Panc1 (cell line): ENCODE measurements at places on chromosomes 13 and 19.

DNA sequence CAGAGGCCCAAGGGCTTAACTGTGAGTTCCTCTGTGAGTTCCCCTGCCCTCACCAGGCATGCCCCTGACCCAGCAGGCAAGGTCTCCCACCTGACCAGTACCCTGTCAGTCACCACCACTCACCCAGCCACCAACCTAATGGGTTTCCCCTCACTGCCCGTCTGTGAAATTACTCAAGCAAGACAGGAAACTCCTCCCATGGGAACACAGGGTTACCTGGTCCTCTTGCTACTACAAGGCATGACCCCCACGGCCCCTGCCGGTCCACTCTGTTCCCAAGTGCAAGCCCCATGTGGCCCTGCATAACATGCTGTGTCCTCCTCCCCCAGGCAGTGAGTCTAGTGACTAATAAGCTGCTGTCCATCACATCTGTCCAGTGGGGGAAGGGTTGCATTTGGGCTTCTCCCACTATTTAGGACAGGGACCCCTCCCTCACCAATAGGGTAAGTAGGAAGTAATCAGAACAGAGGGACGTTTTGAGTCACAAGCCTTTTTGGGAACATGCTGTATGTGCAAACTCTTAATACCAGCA, 8.0 kb upstream of the DHRS12 start:
- DNase-seq: no peak

GRCh38 chr13:41756198-41756880, 204.6 kb downstream of the VWA8 start:
- DNase-seq: no peak

DNA sequence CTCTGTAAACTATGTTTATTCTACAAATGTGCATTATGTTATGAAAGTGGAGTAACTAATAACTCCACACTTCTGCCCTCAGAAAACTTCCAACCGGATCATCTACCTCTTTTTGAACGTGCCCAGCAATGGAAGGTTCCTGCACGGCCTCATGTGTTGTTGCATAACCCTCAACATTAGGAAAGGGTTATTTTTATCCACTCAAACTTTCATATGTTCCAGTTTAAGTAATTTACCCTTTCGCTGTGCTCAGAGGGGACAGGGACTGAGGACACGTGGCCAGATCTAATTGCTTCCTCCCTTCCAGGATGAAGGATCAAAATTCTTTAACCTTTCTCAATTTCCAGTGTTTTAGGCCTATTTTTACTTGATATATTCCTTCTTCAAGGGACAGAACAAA, 29.6 kb downstream of the IRS2 start:
- DNase-seq: no peak

DNA sequence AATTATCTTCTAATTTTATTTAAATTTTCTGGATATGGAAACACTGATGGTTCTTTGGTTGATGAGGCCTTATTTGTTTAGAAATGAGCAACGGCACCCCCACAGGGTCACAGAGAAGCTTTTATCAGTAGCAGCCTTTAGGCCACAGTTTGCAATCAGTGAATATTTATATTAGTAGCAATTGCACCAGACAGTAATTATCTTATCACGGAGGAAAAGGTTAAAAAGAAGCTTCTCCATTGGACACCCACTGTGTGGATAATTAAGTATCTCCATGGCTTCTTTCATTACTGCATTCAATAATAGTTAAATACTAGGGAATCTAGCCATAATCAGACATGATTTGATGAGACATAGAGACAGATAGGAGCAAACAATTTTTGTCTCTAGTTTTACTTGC, 2099.2 kb upstream of the PCDH20 start:
- no peak for DNase-seq

- DNase-seq: no peak
Measured at GRCh38 chr13:40969169-40969901, 49.8 kb downstream of the ELF1 start.

DNA sequence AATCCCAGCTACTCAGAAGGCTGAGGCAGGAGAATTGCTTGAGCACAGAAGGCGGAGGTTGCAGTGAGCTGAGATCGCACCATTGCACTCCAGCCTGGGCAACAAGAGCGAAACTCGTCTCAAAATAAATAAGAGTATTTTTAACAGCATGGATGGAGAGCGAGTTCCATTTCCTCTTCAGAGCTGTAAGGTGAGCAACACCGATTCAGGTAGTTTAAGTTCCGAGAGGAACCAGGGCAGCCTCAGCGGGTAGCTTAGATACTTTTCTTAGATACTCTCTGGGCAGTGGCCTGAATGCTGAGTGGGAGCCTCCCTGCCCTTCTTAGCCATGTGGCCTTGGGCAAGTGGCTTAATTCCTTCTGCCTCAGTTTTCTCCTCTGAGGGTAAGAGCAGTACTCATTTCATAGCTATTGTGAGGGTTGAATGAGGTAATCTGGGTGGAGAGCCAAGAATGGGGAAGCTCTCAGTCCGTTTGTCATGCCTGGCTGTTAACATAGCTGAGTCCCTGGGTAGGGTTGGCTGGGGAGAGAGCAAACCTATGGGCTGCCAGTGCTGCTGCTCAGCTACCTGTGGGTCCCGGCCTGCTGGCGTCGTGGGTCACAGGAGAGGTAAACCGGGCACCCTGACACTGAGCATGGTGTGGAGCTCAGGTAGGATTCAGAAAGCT, 4.1 kb downstream of the ATP11A start:
- DNase-seq: no peak

DNA sequence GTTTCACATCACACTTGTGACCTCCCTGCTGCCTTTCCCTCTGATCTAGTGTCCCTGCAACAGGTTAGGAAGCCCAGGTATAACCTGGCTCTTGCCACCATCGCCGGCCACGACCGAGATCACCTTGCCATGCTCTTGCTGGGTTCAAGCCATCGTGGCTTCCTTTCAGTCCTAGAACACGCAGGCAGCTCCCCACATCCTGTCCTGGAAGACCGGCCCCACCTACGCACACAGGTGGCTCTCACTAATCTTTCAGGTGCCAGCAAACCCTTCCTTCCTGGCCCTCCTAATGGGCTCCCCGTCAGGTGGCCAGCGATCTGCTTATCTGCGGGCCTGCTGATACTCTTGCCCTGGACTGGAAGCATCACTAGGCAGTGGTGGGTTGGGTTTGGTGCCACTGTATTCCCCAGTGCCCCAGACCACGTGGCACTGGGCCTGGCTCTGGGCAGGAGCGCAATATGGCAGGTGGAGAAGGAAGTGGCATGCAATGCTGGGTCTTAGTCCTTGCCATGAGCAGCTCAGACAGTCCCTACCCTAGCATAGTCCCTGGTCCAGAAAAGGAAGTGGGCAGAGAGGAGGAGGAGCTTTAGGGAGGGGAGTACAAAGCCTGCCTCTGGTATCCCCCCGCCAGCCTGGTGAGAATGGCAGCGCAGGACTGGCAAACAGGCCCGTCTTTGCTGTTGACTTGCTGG, 11.8 kb downstream of the PPP1R37 start:
- DNase-seq: no peak

GRCh38 chr19:4229179-4229931, at the start of gene EBI3:
EBI3 (plus strand) TSS chr19:4229523; CDS start chr19:4229551, 28 bp downstream.
- DNase-seq: no peak

DNA sequence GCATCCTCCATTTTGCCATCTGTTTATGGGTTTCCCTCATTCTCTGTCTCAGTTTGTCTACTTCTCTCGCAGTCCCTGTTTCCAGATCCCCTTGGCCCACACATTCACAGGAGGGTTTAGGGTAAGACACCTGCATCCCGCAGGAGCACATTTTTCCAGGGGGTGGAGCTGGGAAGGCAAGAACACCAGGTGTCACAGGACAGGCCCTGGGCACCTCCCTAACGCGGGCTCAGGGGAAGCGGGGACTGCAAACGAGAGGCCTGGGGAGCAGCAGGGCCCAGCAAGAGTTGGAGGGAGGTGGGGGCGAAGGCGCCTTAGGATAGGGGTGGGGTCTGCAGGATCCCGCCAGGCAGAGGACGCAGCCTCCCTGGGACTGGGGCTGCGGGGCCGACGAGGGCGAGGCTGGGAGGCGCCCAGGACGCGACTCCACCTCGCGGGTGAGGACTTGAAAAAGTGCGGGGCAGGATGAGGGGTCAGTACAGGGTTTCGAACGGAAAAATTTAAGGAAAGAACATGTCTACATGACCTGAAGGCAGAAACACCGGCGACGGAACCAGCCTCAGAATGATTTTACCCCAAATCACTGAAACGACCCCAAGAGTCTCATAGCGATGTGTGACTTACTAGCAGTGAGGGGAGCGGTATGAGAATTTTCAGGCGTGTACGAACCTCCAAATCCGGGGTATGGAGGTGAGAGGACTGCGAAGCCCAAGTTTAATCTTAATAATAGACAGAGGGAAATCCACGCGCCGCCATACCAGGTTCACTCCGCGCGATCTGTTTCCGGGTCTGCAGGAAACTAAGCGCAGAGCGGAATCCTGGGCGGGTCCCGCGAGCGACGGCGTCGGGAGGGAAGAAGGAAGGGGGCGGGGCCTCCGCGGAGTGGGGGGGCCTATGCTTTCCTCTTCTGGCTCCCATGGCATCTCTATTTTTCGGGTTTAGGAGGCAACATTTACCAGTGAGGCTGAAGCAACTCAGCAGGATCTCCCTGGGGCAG, 7.1 kb upstream of the ERVV-2 start:
- DNase-seq: no peak

DNA sequence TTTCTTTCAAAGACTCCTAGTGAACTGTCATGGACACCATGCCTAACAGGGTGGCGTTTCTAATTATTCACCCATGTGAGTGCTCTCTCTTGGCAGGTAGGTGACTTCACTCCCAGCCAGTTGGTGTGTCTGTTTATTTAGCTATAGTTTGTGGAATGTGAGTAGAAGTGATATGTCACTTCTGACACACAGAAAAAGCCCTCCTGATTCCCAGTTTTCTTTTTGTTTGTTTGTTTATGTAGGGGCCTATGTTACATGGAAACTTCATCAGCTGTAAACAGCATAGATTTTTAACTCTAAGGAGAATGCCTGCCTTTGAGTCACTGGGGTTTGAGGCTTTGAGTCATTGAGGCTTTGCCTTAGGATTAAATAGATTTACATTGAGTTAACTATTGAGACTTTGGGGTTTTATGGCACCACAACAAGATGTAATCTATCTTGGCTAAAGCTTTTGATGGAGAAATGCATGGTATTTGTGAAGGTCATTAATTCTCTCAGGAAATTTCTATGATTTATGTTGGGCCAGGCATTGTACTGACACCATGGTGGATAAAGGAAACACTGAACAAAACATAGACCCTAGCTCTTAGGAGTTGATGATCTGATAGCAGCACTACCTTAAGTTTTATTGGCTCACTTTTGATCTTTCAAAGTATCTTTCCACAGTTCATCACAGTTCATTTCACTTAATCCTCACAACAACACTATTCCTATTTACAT, 45.3 kb downstream of the UFM1 start:
- DNase-seq: no peak

GRCh38 chr13:76523740-76524340, 362.4 kb downstream of the KCTD12 start:
- DNase-seq: no peak

DNA sequence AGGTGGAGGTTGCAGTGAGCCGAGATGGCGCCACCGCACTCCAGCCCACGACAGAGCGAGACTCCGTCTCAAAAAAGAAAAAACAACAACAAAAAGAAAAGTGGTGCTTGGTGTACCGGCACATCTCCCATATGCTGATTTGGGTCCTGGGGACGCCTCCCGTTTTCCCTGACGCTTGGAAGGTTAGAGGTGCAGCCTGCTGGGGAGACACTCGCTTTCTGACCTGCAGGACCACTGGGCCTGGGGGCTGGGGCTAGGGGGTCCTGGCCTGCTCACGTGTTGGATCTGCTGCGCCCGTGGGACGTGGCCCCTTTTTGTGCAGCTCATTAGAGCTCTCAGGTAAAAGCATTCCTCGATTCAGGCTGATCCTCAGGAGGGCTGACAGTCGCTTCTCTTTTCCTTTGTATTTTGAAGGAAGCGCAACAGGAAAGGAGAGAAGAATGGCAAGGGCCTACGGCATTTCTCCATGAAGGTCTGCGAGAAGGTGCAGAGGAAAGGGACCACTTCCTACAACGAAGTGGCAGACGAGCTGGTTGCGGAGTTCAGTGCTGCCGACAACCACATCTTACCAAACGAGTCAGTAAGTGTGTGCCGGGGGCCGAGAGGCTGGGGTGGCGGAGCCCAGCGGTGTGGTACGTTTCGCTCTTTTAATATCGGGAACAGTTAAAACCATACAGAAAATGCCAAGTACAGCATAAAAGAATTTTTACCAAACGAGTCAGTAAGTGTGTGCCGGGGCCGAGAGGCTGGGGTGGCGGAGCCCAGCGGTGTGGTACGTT, 25.1 kb downstream of the ATP4B start:
- no peak for DNase-seq

- no peak for DNase-seq
Measured at GRCh38 chr19:38003438-38004185, 96.6 kb downstream of the SIPA1L3 start.

DNA sequence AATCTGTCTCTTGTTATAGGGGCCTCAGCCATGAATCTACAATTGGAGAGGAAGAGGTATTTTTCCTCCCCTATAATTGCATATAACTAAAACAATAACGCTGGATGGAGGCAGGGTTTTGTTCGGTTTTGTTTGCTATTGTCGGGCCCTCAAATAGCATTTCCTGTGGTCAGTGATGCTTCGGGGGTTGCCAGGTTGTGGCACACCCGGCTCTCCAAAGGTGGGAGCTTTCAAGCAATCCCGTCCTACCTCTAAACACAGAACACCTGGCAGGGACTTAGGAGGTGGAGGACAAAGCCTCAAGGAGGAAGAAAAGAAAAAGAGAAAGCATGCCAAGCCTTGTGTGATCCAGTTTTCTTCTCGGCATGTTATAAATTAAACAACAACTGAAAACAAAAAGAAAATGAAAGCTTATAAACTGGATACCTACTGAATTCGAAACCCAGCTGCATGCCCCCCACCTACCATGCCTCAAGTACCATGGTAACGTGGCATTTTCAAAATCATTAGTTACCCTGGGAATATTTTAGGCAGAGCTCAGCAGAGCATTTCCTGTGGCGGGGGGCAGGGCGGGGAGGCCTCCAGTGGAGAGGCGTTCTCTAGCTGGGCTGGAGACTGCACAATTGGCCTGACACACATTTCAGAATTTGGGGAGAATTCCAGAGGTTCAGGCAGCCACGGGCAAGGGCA, 213.8 kb downstream of the DCLK1 start:
- no peak for DNase-seq

GRCh38 chr19:30653646-30654386, 281.6 kb downstream of the ZNF536 start:
- DNase-seq: no peak

- DNase-seq: no peak
Measured at GRCh38 chr13:24308488-24309020, 826 bp upstream of the C1QTNF9 start.

- no peak for DNase-seq
Measured at GRCh38 chr13:35850569-35850968, 280.6 kb downstream of the DCLK1 start.

GRCh38 chr19:5682107-5682482, 1.3 kb downstream of the HSD11B1L start:
- no peak for DNase-seq

DNA sequence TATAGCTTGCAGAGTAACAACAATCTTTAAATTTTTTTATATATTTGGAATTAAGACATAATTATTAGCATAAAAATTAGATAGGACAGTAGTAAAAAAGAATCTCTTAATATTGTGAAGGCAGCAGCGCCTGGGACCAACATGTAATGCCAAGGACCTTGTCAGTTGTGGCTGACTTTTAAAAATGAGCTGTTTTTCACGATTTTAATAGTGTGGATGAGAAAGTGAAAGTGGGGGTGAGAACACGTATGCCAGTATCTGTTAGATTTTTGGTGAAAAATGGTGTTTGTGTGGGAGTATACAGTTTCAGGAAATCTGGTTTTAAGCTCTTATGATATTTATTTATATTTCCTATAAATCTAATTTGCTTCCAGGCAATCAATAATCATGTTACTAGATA, 125.2 kb downstream of the LMO7 start:
- DNase-seq: no peak

GRCh38 chr13:36685927-36686326, 12.1 kb downstream of the SERTM1 start:
- no peak for DNase-seq
